Fibroblast of skin of scalp (primary cell): ENCODE measurements at places on chromosomes 12 and 14.

DNA sequence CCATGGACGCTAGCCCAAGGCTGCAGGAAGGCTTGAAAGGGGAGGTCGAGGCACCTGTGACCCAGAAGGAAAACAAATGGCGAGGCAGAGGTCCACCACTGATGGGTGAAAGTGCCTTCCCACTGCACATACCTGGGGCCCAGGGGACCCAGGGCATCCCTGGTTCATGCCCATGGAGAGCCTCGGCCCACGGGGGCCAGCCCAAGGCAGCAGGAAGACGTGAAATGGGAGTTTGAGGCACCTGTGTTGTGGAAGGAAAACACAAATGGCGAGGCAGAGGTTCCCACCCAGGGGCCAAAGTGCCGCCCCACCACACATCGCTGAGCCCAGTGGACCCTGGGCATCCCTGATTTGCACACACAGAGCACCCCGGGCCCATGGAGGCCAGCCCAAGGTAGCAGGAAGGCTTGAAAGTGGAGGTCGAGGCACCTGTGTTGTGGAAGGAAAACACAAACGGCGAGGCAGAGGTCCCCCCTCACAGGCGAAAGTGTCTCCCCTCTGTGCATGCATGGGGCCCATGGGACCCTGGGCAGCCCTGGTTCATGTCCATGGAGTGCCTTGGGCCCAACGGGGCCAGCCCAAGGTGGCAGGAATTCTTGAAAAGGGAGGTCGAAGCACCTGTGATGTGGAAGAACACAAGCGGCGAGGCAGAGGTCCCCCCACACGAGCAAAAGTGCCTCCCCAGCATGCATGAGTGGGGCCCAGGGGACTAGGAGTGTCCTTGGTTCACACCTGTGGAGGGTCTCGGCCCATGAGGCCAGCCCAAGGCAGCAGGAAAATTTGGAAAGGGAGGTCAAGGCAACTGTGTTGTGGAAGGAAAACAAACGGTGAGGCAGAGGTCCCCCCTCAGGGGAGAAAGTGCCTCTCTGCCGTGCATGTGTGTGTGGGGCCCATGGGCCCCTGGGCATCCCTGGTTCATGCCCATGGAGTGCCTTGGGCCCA lies 383.3 kb downstream of the ALG10 start:
- DNase-seq, result no peak

DNA sequence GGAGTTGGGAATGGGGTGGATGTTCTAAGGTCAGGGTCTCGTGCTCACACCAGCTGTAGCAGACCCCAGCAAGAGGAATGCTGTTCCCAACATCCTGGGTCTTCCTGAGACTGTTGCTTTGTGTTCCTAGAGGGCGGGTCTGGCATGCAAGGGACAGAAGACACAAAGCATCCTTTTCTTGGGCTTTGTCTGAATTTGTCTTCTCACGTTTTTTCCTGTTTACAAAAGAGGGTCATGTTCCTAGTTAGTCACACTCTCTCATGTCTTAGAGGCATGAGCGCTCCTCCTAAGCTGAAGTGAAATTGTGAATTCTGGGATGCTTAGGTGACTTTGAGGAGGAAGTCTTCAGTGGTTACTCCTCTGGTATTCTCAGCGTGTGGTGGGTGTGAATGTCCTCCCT lies 9.6 kb upstream of the TAMALIN start:
- DNase-seq, result no peak

- no peak for DNase-seq
Observed at GRCh38 chr12:51021694-51022093, 4.5 kb downstream of the SLC11A2 start.

GRCh38 chr12:88325076-88325815 lies 183.1 kb downstream of the TMTC3 start:
- DNase-seq, result peak; percentile 94

DNA sequence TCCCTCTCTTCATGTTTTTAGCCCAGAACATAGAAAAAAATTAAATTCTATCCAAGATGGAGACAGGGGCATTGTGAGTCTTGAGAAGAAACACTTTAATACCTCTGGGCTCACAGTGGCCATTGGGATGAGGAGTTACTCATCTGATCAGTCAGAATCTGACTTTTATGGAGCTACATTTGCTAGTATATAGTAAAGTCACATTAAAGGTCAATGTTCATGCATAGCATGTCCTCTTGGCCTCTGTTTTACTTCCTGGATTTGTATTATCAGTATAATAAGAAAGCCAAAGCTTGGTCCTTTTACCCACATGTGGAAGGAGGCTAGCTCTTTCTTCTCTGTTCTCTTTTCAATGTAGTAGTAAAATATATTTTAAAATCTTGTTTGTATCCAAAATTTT lies 93.6 kb upstream of the CNOT2 start:
- no peak for DNase-seq

GRCh38 chr12:5227708-5228373 lies 184.2 kb downstream of the KCNA5 start:
- no peak for DNase-seq
